Left ventricle myocardium inferior (tissue), 1 donor: ENCODE measurements at places on chromosomes 5 and 9.

- DNase-seq, result no peak
These were observed 13.8 kb downstream of the NCS1 start for GRCh38 chr9:130186051-130186450.

DNA sequence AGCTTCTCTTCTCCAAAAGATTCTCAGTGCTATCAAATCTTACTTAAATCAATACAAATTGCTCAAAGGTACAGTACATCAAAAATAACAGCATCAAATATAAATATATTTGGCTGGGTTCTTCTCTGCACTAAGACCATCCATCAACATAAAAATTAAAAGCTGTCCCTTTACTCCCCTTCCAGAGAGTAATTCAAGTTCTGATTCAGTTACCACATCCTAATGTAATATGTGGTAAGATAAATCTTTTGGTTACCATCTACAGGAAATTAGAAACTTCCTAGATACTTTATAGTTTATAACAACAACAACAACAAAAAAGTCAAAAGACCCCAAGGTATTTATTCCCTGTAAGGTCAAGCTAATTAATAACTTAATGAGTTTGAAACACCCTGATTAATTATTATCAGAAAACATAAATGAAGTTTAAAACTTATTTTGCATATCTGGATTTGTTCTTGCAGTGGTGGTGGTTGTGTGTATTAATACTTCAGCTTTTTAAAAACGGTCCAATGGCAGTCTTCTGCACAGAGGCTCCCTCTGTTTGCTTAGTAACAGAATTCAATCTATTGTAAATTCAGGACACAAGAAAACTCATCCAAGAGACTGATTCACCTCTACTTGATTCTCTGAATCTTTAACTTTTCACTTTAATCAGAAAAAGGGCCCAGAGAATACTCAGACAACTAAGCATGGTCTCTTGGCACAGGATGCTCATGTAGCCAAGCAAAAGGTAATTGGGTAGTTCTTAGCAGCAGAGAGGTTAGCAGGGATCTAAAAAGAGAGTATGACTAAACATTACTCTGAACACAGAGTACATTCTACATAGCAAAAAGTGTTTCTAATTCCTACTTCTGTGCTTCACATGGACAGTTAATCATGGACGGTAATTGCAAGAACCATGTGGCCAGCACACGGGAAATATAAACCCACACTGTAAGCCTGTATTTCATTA is 20.1 kb downstream of the DIAPH1 start:
- no peak for DNase-seq

GRCh38 chr5:139855451-139855850 is 59.8 kb downstream of the PSD2 start:
- no peak for DNase-seq

- no peak for DNase-seq
These were observed 356.0 kb upstream of the IRX4 start for GRCh38 chr5:2238732-2239131.

- no peak for DNase-seq
These were observed 29.1 kb downstream of the CFAP77 start for GRCh38 chr9:132439153-132439552.

DNA sequence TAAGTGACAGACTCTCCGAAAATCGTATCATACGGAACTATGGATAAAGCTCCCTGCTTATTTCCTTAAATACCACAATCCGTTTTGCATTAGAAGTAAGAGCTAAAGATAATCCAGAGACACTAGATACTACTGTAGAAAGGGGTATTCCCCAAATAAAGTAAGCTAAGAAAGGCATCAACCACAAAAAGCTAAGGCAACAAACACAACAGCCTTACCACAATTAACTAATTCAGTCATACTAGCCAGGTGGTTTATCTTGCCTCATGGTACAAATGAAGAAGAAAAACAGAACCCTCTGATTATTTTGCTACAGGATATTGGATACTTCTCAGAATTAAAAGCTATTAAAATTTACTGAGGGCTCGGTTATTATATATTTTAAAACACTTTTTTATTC is 14.1 kb downstream of the ERP44 start:
- no peak for DNase-seq

DNA sequence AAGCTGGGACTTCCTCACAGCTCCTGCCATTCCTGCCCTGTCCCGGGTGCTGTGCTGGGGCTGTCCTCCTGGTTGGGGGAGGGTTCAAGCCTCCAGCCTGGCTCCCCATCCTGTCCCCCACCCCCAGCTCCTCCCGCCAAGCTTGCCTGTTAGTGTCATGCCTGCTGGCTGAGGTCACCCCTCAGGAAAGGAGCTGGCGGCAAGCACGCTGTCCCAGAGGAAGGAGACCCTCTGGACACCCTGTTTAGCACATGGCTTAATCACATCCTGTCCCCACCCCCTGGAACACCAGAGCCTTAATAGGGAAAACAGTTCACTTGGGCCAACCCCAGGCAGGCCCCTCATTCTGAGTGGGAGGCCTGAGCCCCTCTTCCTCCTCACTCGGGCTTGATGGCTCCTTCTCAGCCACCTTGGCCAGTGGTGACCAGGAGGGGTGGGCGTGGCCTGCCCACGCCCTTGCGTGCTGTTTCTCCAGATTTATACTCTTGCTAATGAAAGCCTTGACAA is 9.2 kb upstream of the PHYHD1 start:
- DNase-seq, result peak; percentile 78

DNA sequence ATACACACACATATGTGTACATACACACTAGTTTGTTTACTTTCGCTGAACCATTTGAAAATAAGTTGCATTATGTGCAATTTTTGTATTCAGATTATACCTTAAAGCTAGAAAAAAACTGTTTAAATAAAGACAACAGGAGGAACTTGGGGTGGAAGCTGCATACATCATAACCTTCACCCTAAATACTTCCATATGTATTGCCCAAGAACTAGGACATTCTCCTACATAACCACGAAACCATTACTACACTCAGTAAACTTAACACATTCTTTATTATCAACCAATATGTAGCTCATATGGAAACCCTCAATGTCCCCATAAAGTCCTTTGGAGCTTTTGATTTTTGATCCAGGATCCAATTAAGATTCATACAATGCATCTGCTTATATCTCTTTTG is 83.3 kb downstream of the GIN1 start:
- no peak for DNase-seq

DNA sequence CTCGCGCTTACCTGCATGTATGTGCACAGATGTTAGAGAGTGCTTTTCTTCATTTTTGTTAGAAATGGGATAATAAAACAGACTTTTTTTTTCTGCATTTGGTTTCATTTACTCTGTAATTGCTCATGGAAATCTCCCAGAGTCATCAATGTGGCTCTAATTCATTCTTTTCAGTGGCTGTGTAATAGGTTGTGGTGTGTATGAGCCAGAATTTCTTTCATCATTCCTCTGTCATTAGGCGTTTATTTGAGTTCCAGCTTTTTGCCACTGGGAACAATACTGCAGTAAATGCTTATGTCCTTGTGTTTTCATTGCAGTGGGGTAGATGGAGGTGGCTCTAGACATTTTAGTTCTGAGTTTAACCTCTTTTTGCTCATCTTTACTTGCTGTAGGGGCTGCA is 118.9 kb downstream of the NXNL2 start:
- no peak for DNase-seq

- no peak for DNase-seq
These were observed 89.6 kb downstream of the RAPGEF1 start for GRCh38 chr9:131650254-131650653.

DNA sequence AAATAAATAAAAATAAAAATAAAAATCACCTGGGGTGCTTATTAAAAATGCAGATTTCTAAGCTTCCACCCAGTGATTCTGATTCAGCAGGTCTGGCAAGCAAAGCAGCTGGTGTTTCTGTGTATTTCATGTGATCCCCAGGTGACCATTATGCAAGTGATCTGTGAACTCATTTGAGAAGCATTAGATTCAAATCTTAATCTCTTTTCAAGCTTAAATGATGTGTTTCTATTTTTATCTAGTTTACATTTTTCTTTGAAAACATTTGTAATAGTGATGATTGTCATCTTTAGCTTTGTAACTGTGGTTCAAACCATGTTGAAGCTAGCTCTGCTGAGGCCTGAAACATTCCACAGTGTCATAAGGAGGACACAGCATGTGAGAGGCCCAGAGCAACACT is 804.8 kb upstream of the ZNF608 start:
- no peak for DNase-seq

DNA sequence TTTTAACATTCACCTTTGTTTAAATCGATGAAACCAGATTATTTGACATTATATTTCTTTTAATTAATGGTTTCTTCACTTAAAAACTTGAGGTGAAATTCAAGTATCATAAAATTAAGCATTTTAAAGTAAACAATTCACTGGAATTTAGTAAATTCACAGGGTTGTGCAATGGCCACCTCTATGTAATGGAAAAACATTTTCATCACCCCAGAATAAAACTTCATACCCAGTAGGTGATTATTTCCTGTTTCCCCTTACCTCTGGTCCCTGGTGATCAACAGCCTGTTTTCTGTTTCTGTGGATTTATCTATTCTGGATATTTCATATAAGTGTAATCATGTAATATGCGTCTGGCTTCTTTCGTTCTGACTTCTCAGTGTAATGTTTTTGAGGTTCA is 27.2 kb downstream of the HSPA4 start:
- no peak for DNase-seq

GRCh38 chr9:15373881-15374280 is 48.8 kb upstream of the SNAPC3 start:
- no peak for DNase-seq

- DNase-seq, result no peak
These were observed 67.6 kb downstream of the LMX1B start for GRCh38 chr9:126681336-126681735.

DNA sequence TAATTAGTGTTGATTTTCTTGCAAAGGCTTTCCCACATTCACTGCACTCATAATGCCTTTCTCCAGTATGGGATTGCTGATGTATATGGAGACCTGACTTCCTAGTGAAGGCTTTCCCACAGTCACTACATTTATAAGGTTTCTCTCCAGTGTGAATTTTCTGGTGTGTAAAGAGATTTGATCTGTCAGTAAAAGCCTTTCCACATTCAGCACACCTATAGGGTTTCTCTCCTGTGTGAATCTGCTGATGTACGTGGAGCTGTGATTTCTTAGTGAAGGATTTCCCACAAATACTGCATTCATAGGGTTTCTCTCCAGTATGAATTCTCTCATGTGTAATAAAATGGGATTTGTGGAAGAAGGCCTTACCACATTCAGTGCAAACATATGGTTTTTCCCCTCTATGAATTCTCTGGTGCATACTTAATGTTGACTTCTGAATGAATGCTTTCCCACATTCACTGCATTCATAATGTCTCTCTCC is 31.1 kb downstream of the ZNF484 start:
- DNase-seq, result no peak

GRCh38 chr5:37206736-37207135 is 42.4 kb downstream of the CPLANE1 start:
- no peak for DNase-seq
